ENCODE measurements at places on chromosomes 1 and 21.
A peak's percentile ranks its signal among the peaks of the same experiment; 100 is the strongest.

- no peak for DNase-seq
Measured at GRCh38 chr1:160607672-160608032, 28.4 kb upstream of the CD84 start.

- no peak for DNase-seq
Measured at GRCh38 chr1:26171084-26172072, at the start of gene ZNF593OS. Gene ZNF593OS, minus strand, starts transcription at chr1:26171832. Its CDS starts 171 bp downstream, at chr1:26171661.

DNA sequence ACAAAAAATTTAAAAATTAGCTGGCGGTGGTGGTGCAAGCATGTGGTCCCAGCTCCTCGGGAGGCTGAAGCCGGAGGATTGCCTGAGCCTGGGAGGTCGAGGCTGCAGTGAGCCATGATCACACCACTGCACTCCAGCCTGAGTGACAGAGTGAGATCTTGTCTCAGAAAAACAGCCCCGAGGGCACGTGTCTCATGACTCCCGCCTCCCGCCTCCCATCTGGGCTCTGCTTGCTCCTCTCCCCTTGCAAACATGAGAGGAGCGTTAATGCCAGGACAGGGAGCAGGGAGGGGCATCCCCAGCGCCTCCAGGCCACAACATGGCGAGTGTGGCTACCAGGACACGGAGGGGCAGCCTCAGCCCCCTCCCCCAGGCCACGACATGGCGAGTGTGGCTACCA is 28.3 kb downstream of the FAAP20 start:
- DNase-seq, result no peak

DNA sequence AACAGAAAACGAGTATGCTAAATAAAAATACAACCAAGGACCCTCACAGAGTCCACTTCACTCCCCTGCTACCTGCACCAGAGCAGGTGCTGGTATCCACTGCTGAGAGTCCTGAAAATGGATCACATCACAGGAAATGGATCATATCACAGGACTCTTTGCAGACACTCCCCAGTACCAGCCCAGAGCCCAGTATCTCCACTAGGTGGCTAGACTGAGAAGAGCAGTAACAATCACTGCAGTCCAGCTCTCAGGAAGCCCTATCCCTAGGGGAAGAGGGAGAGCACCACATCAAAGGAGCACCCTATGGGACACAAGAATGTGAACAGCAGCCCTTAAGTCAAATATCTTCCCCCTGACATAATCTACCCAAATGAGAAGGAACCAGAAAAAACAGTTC is 28.0 kb downstream of the AGBL4 start:
- no peak for DNase-seq

GRCh38 chr1:18009478-18009961 is 98.1 kb upstream of the IGSF21 start:
- no peak for DNase-seq

GRCh38 chr1:18945401-18945849 is 11.1 kb downstream of the IFFO2 start:
- no peak for DNase-seq

DNA sequence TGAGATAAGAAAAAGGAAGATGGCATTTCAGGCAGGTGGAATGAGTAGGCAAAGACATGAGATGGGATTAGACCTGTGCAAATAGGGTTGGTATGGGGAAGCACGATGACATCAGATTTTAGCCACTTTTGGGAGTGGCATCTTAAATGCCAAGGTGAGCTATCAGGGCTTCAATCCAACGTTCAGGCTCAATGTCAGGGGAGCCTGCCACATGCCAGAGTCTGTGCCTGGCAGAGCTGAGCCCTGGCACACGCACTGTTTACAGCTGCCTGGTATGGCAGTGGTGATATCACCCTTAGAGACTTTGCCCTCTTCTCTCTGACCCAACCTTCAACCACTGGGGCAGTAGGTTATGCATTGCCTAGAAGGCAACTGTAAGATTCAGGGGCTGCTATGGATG is 1.1 kb upstream of the GUCA2B start:
- DNase-seq, result no peak

- DNase-seq, result no peak
Measured at GRCh38 chr1:15522551-15522950, 1.5 kb downstream of the CASP9 start.

DNA sequence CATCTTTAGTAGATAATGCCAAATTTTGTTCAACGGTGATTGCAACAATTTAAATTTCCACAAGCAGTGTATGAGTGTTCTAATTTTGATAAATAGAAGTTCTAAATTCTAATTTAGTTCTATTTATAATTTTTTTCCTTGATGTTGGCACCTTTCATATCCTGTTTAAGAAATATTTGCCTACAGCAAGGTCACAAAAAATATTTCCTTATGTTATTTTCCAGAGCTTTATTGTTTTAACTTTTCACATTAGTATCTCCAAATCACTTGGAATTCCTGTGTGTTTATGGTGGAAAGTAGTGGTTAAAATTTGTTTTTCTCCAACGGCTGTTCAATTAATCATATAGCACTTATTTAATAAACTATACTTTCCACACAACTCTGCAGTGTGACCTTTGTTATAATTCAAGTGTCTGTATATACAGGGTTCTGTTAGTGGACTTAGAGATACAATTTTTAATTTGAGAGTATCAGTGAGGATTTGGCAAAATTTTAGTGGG is 94.3 kb upstream of the CD55 start:
- no peak for DNase-seq

GRCh38 chr1:147292012-147292411 is 49.5 kb downstream of the CHD1L start:
- DNase-seq, result no peak

DNA sequence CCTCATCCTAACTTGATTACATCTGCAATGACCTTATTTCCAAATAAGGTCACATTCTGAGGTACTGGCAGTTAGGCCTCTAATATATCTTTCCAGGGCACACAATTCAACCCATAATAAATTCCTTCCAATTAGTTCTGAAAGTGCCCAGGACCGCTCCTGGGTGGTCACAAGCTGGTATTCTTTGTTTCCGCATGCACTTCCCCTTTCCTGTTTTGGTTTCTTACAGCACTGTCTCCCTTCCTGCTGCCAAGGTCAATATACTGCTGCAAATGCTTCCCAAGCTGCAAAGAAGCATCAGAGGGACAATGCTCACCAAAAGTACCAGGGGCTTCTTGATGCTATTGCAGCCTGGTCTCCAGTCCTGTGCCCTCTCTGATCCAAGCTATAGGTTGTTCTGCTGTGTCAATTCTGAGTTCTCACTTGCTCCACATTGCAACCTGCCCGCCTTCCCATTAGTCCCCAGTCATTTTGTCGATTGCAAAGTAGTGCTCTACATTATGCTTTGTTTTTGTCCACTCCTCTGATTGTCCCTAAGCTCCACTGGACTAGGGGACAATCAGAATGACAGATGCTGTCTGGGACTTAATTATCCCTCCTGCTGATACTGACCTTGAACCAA is 13.9 kb upstream of the XPR1 start:
- no peak for DNase-seq

- DNase-seq, result peak; percentile 63
Measured at GRCh38 chr1:15949453-15950245, 26.3 kb downstream of the ZBTB17 start.

GRCh38 chr1:212928323-212929291 is 21.7 kb upstream of the VASH2 start:
- no peak for DNase-seq

DNA sequence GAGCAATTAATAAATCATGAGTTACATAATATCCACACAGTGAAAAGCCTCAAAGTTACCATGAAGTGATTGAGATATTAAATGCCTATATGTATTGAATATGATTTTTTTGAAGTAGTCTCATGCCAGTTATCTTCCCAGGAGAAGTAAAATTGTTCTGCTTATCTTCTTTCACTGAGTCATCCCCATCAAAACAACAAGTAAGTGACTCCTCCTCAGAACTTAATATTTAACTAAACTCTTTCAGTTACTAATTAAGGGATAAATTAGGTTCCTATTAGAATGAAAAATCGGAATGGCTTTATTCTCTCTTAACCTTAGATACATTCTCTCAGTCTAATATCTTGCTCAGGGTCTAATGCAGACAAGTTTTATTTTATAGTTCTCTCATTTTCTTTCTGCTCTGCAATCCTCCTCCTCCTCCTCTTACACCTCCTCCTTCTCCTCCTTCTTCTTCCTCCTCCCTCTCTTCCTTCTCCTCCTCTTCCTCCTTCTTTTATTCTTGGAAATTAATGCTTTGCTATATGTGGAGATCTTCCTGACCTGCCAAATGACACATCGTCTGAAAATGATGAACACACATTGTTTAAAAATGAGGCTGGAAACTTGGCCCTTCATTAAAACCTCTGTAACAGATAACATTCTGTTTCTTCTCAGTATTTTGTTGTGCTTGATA is 110.9 kb downstream of the RUNX1 start:
- DNase-seq, result no peak

DNA sequence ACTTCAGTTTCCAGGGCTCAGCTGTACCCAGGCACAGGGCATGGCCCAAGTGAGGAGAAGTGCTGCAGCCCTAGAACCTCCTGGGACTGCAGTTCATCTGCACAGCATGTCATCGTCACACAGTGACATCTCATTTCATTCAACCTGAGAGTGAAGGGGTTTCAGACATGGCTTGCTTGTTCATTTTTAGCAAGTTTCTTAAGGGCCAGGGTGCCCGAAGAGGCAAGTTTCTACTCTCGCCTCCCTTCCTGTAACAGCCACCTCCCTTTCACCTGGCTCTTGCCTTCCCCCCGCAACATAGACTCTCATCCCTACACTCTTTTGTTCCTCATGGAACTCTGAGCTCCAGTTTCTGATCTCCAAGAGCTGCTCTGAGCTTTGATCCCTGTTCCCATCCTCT is 108.1 kb downstream of the C1orf21 start:
- DNase-seq, result no peak

GRCh38 chr1:230102472-230102871 is 35.4 kb downstream of the GALNT2 start:
- DNase-seq, result no peak

- DNase-seq, result no peak
Measured at GRCh38 chr1:183593356-183593755, 3.1 kb upstream of the NCF2 start.

- DNase-seq, result no peak
Measured at GRCh38 chr1:47575855-47576757, 138.3 kb downstream of the FOXD2 start.

DNA sequence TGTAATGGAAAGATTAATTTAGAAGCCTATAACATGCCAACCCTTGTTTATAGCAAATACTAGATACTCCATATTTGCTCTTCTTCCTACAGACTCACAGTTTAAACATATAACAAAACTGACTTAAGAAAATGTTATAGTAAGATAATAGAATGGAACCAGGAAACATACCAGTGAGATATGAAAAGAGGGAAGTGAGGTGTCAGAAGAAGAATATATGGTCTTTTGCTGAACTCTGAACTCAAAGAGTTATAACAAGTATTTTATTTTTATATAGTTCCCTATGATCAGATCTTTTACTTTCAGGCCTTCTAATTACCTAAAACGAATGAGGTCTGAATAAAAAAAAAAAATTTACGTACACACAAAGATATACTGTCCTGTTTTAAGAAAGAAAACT is 20.9 kb downstream of the TMED5 start:
- no peak for DNase-seq

DNA sequence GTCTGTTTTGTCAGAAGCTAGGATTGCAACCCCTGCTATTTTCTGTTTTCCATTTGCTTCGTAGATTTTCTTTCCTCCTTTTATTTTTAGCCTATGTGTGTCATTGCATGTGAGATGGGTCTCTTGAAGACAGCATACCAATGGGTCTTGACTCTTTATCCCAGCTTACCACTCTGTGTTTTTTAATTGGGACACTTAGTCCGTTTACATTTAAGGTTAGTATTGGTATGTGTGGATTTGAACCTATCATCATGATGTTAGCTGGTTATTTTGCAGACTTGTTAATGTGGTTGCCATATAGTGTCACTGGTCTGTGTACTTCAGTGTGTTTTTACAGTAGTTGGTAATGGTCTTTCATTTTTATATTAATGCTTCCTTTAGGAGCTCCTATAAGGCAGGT is 141.5 kb downstream of the DNAH14 start:
- no peak for DNase-seq

GRCh38 chr1:109759513-109760334 is 4.0 kb downstream of the EPS8L3 start:
- DNase-seq, result no peak

DNA sequence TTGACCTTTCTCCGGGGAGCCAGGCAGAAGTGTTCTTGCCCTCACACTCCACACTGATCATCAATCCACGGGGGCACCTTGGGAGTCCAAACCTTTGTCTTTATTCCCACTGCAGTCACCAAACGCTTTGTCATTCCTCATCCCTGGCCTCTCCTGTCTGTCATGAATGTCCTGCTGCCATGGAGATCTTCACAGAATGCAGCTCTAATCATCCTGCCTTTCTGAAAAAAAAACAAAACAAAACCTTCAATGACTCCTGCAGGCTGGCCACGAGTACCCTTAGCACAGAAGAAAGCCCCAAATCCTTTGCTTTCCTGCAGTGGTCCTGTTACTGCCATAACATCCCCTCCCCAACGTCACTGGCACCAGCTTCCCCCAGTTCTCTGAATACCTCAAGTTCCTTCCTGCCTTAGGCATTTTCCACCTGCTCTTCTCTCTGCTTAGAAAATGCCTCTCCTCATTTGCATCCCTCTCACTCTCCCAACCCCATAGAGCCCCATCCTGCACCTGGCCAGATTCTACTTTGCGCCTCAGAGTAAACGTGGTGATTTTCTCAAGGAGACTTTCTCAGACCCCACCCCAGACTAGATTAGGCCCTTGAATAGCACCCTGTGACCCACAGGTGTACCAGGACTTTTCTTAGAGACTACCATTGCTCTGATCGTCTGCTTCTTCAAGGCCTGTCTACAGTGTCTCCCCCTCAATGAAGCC is 131.2 kb downstream of the AK5 start:
- DNase-seq, result no peak

DNA sequence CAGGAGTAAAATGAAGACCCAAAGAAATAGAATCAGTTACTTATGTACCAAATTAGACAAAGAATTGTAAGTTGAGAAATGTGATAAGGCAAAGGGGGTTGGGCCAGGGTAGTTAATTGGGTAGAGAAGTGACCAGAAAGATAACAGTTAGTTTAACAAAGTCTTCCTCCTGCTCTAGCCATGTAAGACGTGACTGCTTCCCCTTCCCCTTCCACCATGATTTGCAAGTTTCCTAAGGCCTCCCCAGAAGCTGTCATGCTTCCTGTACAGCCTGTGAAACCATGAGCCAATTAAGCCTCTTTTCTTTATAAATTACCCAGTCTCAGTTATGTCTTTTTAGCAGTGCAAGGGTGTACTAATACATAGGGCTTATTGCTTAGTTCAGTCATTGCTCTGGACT is 142.0 kb upstream of the PDE4B start:
- DNase-seq, result no peak

- DNase-seq, result no peak
Measured at GRCh38 chr1:7501084-7501491, 270.0 kb upstream of the VAMP3 start.

- no peak for DNase-seq
Measured at GRCh38 chr1:168324745-168325425, 44.2 kb downstream of the TBX19 start.

- DNase-seq, result no peak
Measured at GRCh38 chr1:20719261-20719660, 1.5 kb upstream of the KIF17 start.

- no peak for DNase-seq
Measured at GRCh38 chr1:234134878-234135277, 230.4 kb downstream of the SLC35F3 start.

GRCh38 chr1:161784968-161785367 is 18.8 kb downstream of the ATF6 start:
- DNase-seq, result no peak

Data from stimulated activated CD4-positive, alpha-beta T cell treated with anti-CD3 and anti-CD28 coated beads, Interleukin-1b, Interleukin-23, amount 100 ng/mL, for 24 hours (primary cell).